ENCODE measurements at places on chromosomes 1 and 21.
A peak's percentile ranks its signal among the peaks of the same experiment; 100 is the strongest.

- DNase-seq: no peak
Measured at GRCh38 chr1:210616356-210616755, 287.7 kb downstream of the HHAT start.

DNA sequence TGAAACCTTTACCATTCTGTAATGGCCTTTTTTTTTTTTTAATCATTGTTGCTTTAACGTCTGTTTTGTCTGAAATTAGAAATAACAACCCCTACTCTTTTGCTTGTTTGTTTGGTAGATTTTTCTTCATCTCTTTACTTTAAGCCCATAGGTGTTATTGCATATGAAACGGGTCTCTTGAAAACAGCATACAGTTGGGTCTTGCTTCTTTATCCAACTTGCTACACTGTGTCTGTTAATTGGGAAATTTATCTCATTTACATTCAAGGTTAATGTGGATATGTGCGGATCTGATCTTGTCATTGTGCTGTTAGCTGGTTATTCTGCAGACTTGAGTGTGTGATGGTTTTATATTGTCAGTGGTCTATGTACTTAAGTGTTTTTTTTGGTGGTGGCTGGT, 78.9 kb upstream of the COP1 start:
- DNase-seq: no peak

GRCh38 chr1:30400507-30400906, 322.9 kb downstream of the MATN1 start:
- DNase-seq: no peak

GRCh38 chr1:97833881-97834280, 87.0 kb downstream of the DPYD start:
- DNase-seq: no peak

DNA sequence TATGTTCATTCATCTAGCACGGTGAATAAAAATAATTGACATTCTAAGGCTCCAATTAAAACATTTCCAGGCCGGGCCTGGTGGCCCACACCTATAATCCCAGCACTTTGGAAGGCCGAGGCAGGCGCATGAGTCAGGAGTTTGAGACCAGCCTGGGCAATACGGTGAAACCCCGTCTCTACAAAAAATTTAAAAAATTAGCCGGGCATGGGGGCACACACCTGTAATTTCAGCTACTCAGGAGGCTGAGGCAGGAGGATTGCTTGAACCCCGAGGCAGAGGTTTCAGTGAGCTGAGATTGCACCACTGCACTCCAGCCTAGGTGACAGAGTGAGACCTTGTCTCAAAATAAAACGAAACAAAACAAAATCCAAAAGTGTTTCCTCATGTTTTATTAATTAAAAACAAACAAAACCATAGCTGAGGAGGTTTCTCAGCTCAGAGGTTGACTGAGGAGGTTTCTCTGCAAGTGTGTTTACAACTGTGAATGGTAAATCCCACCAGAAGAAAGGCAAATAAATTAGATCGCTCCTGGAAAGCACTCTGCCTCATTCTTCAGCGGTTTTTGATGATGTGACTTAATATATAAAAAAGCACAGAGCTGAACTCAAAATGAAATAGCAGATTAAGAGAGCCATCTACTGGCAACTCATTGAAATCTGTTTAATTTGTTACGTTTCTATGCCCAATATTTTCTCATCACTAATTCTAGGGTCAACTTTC, 37.7 kb upstream of the ATG4C start:
- no peak for DNase-seq

DNA sequence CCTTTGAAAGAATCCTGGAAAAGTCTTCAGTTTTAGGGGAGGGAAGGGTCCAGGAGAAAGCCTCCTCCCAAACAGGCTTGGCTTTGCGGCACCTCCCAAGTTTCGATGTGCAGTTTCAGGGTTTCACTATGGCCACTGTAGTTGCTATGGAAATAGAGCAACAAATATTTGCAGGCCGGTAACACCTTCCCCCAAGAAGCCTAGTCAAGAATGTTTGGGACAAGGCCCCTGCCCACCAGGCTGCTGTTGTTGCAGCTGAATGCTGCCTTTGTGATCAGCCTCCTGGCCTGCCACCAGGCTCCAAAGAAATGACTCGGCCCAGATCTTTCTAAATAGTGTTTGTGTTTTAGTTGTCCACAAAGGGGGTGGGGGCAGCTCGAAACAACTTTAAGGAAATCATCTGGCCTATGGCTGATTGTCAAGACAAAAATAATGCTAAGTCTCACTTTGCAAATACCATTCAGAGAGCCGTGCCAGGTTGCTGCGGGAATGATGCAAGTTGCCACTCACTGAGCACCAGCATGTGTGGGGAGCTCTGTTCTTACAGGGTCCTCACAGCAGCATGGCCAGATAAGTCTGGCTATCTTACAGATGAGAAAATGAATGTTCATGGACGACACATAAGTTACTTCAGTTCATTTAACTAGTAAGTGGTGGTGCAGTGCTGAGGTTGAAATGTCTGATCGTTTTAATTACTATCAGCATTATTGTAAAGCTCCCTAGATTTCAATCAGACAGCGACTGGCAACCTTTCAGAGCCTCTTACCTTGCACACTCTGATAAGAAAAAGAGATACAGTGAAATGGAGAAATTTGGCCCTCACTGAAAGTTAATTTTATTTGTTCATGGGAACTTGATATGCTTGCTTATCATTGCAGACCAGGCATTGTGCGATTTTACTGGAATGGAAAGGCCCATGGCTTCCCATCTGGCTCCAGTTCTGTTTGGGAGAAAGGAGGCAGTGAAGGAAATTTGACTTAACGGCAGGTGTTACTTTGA, 91.2 kb upstream of the JUN start:
- no peak for DNase-seq

GRCh38 chr1:151401125-151401788, 1.9 kb downstream of the PSMB4 start:
- no peak for DNase-seq

GRCh38 chr1:169143346-169143745, 36.9 kb downstream of the ATP1B1 start:
- no peak for DNase-seq

DNA sequence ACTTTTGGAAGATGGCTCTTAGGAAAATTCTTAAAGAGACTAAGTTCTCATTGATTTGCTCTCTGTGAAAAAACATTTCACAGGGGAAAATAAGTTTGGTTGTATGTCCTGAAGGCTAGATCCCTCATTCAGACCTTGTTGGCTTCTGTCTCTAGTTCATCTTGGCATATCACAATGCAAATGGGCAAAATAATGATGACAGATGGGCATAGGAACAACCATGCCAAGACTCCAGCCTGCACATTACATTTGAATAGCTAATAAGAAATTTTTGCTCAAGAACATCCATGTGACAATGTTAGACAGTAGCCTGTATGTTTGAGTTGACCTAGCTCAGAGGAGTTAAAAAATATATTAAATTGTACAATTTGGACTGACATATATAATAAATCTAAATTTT, 292.9 kb downstream of the PLA2G4A start:
- DNase-seq: no peak

DNA sequence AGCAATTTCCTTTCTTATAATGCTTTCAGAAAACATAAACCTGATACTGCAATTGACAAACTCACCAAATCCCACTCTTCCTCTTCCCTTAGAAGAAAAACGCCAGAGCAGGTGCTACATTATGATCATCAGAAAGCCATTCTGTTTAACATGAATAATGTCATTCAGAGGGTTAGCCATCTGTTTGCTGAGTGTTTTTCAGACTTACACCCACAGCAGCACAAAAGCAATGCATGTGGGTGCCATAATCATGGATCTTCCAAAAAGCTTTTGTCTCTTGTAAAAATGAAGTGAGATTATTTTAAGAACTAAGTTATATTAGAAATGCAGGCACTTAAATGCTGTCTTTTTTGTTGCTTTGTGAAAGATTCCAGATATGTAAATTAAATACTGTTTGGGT, 204.6 kb upstream of the TMPRSS15 start:
- no peak for DNase-seq

DNA sequence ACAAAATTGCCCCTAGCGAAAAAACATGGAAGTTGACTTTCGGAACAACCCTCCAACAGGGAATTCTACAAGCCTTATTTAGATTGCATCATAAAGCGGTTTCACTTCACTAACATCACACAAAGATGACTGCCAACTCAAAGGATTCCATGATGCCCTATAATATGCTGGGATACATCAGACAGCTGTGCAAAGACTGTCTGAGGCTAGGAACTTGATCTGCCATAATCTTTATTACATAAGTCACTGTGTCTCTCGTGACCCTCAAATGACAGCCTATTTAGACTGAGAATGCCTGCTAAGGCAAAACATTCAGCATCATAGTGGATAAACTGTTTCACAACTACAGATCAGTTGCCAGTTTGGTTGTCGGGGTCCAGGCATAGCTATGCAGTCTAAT, 23.8 kb downstream of the FH start:
- no peak for DNase-seq

GRCh38 chr1:224064150-224064549, 49.8 kb upstream of the FBXO28 start:
- DNase-seq: no peak

DNA sequence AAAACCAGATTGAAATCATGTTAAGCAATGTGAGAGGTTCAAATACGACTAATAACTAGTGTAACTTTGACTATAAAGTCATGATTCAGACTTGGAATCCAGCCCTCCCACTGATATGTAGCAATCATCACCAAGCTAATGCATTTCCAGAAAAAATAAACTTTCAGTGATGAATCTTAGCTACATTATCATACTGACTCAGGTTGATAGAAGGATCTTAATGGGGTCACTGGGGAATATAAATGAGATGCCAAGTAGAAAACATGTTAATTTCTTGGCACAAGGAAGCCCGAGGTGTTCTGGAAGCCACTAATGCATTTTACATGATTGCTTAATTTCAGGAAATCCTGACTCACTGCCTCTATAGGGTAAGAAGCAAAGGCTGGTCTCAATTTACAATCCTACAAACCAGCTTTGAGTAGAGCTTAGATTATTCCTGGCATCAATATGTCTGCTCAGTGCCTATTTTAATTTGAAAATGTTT, 67.7 kb downstream of the SELENOF start:
- DNase-seq: no peak

DNA sequence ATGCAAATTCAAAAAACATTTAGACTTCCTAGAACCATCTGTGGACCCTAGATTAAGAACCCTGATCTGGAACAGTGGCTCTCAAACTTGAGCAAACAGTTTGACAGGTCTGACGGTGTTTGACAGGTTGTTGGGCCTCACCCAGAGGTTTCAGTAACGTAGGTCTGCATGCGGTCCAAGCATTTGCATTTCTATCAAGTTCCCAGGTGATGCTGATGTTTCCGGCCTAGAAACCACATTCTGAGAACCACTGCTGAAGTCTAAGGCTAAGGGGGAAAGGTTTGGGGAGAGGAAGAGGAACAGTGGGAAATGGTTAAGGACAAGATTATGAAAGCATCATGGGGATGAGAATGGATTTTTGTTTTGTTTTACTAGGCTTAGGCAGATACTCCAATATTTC, 48.6 kb downstream of the MDM4 start:
- DNase-seq: peak; percentile 23

DNA sequence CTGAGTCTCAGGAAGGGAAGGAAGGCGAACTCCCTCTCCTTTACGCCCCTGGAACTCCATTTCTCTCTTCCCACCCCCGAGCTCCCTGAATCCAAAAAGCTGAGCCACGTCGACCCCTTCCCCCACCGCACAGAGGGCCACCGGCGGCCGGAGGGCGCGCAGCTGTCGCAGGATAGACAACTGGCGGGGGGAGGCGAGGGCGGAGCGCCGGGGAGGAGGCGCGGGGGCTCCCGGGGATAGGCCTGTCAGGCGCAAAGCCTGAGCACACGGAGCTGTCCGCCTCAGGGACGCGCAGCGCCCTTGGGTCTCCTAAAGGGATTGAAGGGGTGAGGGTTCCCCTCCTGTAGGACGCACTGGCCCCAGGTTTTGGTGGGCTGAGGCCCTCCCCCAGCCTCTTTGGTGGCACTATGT, 752 bp upstream of the ACTA1 start:
- DNase-seq: no peak

- DNase-seq: no peak
Measured at GRCh38 chr1:53051676-53052075, 10.3 kb upstream of the PODN start.

DNA sequence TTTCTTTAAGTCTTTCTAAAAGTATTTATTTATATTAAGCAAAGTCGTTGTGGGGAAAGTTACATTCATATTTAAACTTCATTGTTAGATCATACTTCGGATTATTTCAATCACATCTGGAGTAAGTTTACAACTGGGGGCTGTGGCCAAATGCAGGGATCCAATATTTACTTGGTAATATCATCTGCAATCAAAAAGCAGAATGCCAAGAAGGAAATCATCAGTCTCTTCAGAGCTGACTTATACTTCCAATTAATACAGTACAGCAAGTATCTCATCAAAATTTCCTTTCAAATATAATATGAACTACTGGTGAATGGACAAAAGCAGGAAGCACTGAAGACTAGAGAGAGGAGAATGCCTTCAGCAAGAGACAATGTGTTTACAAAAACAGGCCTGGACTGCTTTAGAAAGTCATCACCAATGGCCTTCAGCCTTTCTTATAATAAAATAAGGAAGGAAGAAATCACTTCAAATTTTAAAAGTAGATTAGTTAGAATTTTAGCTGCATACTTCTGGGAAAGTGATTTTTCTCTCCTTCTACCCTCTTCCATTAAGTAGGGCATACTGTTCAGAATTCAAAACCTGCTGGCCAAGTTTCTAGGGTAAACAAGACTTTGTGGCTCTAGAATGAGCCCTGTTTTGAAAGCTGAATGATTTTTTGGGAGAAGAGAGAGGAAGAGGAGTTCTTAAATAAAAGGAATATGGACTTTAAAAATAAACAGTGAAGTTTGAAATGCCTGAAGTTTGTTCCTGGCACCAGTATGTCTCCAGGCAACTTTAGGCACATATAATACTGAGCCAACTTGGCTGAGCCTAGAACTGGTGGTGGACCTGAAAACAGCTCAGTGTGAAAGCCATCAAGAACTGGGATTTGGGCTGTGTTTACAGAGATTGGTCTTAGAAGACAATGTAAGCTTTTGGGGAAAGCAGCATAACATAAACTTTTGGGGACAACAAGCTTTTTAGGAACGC, 22.2 kb upstream of the MYOC start:
- DNase-seq: no peak
